ENCODE measurements at places on chromosomes 6 and 20.
A peak's percentile ranks its signal among the peaks of the same experiment; 100 is the strongest.

- peak; percentile 43 for DNase-seq
Measured at GRCh38 chr6:17584241-17584803, 15.8 kb upstream of the FAM8A1 start.

- DNase-seq = no peak
Measured at GRCh38 chr6:3250231-3250675, 8.5 kb upstream of the PSMG4 start.

DNA sequence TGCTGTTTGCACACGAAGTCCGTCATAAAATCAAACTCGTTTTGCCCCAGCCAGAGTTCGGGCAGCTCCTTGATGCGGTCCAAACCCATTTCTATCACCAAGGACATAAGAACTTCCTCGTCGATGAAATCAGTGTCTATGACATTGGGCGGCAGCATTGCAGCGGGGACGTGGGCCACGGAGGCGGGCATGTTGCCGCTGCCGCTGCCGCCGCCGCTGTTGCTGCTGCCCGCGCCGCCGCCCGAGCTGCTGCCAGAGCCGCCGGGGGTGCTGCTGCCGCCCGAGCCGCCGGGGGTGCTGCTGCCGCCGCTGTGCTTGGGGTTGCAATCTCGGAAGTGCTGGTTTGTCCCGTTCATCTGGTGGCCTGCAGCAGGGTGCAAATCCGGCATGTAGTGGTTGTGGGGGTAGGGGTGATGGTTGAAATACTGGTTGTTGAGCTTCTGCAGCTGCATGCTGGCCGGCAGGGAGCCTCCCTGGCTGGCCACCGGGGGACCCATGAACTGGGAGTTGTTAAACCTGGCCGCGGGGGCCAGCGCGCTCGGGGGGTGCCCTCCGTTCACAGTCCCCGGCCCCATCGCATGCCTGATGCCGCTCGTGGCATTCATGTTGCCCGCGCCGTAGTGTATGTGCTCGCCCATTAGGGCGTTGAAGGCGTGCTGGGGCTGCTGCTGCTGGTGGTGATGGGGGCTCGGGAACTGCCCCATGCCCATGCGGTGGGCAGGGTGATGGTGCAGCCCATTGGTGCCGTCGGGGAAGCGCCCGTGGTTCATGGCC lies 1.1 kb downstream of the CITED2 start:
- DNase-seq = peak; percentile 77

DNA sequence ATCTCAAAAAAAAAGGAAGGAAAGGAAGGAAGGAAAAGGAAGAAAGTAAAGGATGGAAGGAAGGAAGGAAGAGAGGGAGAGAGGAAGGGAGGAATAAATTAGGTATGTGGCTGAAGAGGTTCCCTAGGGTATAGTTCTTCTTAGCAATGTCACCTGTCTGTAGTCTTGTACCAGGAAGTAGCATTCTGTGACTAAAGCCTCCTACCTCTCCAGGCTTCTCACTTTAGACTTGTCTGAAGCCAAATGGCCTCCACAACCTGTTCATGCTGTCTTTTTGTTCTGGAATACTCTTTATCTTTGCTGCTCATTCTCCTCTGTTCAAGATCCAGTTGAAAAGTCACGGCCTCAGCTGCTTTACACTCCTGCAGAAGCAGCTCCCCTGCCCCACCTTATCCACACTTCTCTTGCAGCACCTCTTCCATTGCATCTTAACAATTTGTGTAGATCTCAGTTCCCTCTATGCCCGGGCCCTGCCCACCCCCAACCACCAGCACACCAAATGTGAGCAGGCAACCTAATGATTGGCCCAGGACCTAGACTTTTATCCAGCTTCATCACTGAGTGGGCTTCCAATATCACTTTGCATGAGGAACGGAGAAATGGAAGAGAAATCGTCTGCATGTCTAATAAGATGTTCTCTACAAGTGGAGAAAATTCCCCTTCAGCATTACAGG lies 19.1 kb downstream of the GCNT2 start:
- DNase-seq = no peak
